ENCODE measurements at places on chromosomes 7 and 10.

- no peak for DNase-seq
Measured at GRCh38 chr10:24891823-24892222, 60.6 kb downstream of the PRTFDC1 start.

DNA sequence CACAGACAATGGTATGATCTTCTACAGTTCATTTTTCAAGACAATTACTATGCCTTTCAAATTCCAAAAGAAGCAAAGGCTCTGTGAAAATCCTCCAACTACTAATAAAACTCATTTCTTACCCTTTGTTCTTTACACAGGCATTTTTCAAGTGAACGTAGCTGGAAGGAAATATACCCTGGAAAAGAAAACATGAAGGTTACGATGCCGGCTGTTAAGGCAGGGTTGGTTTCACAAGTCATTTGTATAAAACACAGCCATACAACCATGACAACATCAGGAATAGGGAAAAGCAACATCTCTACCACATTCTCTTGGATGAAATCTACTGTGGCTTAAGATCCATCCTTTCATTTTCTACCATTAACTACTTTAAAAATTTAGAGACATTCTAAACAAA is 207.9 kb downstream of the DOCK4 start:
- no peak for DNase-seq

GRCh38 chr10:422241-422640 is 267.2 kb downstream of the DIP2C start:
- no peak for DNase-seq

GRCh38 chr10:49831352-49832035 is 69.4 kb upstream of the OGDHL start:
- peak; percentile 90 for DNase-seq

DNA sequence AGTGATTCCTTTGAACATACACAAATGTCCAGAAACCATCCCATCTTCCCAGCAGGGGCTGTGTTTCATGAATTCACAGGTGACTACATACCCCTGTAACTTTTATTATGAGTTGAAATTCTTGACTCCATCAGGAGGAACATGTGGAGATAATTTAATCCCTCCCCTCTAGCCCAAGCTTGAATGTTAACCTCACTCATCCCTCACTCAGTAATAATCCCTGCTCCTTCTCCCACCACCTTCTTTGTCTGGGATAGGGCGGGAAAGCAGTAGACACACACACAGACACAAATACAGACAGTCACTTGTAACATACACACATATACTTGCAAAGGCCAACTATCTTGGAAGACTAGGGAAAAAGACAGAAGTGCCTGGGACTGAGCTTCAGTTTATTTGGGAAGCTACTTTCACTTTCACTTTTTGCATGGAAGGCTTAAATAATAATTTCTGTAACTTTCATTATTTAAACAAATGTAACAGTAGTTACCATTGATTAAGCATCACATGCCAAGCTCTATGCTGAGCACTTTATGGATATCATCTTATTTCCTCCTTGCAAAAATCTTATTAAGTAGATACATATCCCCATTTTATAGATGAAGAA is 7.3 kb downstream of the AASS start:
- no peak for DNase-seq

DNA sequence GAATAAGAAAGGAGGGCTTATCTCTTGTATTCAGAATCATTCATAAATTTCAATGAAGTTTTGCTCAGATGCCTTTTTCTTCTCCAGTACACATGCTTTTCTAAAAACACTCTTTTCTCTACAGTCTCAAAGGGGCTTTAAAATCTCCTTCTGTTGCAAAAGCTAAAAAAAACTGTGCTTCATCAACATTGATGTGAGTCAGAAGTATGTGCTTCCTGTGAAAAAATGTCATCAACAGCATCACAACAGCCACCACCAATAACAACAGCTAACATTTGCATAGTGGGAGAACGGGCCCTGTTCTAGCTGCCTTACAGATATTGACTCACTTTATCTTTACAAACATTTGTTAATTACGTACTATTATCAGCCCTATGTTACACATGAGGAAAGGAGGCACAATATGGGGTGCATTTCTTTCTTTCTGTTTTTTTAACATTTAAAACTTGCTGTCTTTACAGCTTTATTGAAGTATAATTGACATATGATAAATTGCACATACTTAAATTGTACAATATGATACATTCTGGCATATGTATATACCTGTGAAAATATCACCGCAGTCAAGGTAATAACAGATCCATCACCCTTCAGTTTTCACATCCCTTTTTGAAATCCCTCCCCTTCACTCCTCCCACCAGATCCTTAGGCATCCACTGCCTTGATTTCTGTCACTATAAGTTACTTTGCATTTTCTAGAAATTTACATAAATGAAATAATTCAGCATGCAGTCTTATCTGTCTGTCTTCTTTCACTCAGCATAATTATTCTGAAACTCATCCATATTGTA is 1605.4 kb upstream of the LRRTM3 start:
- peak; percentile 3 for DNase-seq
